CD4-positive, alpha-beta T cell treated with Interleukin-2 at 100 ng/mL for 4 hours (primary cell): ENCODE measurements at places on chromosomes 5 and 9.

- DNase-seq: no peak
These were observed 45.2 kb downstream of the SEMA5A start for GRCh38 chr5:9500625-9501024.

- DNase-seq: no peak
These were observed 66.2 kb upstream of the NEURL1B start for GRCh38 chr5:172574871-172575223.

- no peak for DNase-seq
These were observed 257.5 kb downstream of the NSG2 start for GRCh38 chr5:174303035-174303434.

DNA sequence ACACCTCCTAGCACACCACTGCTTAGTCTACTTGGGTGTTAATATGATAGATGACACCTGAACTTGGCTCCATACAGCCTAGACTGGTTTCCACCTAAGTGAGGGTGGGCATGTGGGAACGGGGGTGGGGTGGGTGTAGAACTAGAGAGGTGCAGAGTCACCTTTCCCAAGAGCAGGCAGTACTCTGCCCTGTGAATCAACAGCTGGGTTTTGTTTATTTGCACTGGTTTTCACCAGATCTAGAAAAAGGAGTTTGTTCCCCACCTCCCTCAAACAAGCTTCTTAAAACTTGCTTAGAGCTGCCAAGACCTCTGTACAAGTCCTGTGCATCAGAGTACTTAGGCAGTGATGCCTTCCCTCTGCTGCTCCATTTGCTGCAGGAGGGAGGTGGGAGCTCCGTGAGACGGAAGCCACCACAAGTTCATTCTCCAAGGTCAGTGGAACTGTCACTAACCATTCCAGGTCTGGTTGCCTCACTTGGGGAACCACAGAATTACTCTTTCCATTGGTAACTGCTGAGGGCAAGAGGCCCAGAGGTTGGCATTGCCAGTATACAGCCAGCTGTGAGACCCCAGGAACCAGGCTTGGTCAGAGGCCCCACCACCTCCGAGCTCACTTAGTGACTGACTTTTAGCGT, 163.5 kb downstream of the NR3C1 start:
- DNase-seq: no peak

GRCh38 chr9:35518981-35519679, 29.2 kb downstream of the RUSC2 start:
- no peak for DNase-seq

- DNase-seq: no peak
These were observed 58.7 kb downstream of the SLC46A2 start for GRCh38 chr9:112831969-112832368.

DNA sequence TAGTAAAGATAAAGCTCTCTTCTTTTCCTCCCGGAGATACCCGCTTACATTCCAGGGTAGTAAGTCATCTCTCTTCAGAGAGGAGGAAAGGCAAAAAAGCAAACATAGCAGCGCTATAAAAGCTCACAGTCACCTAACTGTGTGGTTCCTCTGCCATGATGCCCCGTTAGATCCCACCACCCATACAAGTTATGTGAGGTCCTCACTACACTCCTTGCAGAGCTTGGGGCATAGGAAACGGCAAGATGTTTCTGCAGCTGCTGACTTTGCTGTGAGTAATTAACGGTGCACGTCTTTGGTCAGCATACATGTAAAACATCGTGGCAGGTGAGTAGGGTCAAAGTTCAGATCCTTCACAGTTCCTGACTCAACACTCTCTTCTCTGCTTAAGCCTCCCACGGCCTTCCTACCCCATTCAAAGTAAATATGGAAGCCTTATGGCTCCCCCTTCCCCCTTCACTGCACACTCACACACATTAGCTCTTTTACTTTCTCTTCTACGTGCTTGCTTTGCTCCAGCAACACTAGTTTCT, 218.9 kb downstream of the DIRAS2 start:
- no peak for DNase-seq

- no peak for DNase-seq
These were observed 116.7 kb downstream of the GNA14 start for GRCh38 chr9:77531400-77531799.

- DNase-seq: peak; percentile 73
These were observed 142.7 kb upstream of the IER5L start for GRCh38 chr9:129320575-129321285.

GRCh38 chr5:142872795-142873194, 102.6 kb downstream of the ARHGAP26 start:
- no peak for DNase-seq

- DNase-seq: no peak
These were observed 5.1 kb downstream of the TMEM245 start for GRCh38 chr9:109114670-109115069.

DNA sequence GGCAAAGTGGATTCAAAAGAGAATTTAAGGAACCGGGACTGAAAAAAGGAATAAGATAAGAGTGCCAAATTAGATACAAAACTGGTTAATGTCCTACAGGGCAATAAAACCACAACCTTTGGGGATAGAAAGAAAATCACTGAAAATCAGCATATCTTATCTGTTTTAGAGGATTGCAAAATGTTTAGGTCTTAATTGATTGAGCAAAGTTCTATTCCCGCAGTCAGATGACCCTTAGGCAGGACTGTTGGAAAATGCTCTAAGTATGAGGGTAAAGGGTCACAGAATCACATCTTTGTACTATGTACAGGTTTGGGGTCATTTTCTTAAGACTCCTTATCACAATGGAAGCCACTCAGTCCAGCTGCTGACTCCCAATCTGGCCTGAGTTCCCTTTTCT, 129.0 kb downstream of the GABBR2 start:
- no peak for DNase-seq

DNA sequence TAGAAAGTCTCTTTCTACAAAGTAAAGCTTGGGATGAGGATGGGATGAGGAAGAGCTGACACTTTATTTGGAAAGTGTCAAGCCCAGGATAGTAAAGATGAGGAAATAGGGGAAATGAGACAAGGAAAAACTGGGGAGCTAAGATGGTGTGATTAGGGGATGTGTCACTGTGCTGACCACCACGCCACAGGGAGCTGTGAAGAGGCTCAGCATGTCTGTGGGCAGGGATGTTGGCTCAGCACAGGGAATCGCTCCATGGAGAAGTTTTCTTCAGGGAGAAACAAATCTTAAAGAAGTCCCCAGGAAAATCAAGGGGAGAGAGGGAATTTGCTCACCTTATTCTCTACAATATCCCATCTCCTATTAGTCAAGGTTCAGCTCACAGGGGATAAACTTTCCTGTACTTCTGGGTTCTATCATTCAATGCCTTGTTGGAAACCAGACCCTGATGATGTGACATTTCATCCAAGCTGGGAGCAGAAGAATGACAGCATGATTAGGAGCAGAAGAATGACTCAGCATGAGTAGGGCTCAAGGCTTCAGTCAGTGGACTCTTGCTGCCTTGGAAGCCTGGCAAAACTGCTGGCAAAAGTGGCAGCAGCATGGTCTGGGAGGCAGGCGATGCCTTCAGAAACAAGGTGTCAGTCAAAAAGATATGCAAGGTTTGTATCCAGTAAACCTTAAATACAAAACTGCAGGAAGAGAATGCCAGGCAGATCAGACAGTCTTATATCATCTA, 4.9 kb downstream of the HSPB3 start:
- no peak for DNase-seq

DNA sequence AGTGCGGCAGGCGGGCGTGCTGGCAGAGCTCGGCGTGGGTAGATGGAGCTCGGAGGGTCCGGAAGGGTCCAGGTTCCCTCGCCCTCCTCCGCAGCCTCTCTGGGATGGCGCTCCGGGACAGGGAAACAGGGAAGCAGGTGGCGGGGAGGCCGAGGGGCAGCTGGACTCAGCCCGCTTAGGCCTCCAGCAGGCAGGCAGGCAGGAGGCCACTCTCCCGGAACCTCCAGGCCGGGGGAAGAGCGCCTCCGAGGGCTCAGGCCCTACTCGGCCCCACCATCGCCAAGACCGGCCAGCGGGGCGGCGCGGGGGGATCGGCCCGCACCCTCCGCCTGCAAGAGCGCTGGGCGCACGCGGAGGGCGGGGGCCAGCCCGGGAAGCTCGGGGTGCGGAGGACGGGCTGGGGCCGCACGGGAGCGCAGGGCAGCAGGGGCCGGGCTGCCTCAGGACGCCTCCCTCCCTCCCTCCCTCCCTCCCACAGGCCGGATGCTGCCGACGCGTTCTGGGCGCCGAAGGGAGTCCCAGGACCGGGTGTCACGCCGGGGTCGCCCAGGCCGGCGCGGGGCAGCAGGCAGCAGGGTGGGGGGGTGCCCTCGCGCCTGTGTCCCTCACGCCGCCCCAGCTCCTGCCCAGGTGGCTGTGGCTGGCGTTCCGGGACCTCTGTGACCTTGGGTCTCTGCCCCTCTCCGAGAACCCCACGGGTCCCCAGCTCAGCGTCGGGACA, 977 bp downstream of the MGAT4B start:
- DNase-seq: peak; percentile 22

DNA sequence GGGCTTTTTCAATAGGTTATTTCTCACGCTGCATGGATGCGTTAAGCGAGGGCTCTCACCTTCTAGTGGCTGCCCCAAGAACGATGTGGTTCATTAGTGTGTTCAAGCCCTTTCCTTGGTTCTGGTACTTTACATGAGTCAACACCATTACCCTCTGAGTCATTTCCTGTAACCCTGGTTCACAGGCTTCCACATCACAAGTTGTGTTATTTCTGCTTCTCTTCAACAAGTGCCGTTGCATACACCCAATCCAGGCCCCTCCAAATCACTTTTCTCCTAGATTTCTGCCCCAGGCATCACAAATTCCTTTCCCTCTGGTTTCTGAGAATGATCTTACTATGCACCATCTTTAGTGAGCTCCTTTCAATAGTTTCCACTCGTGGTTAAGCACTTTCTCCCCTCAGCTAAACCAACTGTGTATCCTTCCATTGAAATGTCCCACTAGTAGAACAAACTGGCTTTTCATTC, 69.5 kb upstream of the RAD23B start:
- DNase-seq: peak; percentile 47
